ENCODE measurements at places on chromosomes 4 and X.

- no peak for DNase-seq
Observed at GRCh38 chr4:41505161-41505661, 32.7 kb upstream of the LIMCH1 start.

- DNase-seq = no peak
Observed at GRCh38 chr4:110681381-110681780, 58.5 kb upstream of the PITX2 start.

DNA sequence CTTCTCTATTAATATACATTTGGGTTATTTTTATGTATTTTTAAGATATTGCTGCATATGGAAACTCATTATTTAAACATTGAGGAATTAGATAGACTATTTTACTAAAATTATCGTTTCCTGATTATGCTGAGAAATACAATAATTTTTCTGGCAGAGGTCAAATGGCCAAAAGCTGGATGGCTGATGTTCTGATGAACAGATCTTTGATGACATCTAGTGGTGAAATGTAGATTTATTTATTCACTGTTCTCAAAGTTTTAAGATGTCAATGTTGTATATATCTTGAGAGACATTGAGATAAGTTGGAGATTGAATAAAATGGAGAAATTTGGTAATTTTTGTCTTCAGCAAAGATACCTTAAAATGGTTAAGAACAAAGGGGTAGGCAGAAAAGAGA is 96.2 kb downstream of the UGT8 start:
- no peak for DNase-seq

DNA sequence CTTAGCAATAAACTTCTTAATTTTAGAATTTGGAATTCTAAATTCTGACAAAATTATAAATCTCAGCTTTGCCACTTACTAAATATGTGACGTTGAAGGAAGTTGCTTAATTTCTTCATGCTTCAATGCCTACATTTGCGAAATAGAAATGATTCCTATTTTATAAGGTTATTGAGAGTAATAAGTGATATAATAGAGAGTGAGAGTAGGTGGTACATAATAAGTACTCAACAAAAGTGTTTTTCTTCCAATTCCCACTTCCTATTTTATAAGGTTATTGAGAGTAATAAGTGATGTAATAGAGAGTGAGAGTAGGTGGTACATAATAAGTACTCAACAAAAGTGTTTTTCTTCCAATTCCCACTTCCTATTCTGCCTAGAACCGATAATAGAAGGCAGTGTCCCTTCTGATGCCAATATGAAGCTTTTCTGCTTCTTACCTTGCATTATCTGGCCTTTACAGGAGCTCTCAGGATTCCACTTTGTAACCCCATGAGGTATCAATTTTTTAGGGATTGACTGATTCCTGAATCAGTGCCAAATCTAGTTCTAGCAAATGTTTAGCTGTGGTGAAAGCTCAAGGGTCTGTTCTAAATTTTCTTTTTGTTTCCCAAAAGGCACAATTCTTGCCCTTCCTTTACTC is 31.4 kb downstream of the VSIG4 start:
- DNase-seq = no peak

Data from activated naive CD4-positive, alpha-beta T cell treated with anti-CD3 and anti-CD28 coated beads for 36 hours (primary cell).